ENCODE measurements at places on chromosomes 16 and 17.

GRCh38 chr17:33712120-33712519, 419.0 kb upstream of the ASIC2 start:
- no peak for DNase-seq

DNA sequence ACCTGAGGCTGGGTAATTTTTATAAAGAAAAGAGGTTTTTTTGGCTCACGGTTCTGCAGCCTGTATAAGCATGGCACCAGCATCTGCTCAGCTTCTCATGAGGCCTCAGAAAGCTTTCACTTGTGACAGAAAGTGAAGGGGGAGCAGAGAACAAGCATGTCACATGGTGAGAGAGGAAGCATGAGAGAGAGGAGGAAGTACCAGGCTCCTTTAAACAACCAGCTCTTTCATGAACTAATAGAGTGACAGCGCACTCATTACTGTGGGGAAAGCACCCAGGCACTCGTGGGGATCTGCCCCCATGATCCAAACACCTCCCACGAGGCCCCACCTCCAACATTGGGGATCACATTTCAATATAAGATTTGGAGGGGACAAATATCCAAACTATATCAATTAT, 86.8 kb downstream of the USP32 start:
- peak; percentile 41 for DNase-seq

GRCh38 chr17:16989953-16990860, 18.3 kb upstream of the TNFRSF13B start:
- peak; percentile 23 for DNase-seq

DNA sequence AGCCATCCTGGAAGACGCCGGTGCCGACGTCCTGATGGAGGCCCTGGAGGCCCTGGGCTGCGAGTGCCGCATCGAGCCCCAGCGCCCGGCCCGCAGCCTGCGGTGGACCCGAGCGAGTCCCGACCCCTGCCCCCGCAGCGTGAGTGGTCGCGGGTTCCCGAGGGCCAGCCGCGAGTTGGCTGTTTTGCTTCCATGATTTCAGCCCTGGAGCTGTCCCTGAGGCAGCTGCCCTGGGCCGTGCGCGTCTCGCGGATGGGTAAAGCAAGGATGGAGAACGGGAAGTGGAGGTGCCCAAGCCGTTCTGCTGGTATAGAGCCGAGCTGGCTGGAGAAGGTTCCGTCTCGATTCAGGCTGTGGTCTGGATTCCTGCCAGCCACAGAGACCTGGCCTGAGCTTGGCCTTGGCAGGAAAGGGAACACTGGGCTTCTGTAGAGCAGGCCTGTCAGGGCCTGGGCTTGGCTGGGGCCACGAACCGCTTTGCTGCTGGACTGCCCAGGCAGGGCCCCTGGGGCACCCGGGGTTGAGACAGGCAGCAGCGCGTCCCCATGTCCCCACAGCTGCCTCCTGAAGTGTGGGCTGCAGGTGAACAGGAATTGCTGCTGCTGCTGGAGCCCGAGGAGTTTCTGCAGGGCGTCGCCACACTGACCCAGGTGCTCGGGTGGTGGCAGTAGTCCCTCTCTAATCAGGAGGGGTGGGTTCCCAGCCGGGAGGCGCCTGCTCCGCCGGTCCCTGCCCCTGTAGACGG, 941 bp upstream of the MRPS34 start:
- DNase-seq = peak; percentile 53

DNA sequence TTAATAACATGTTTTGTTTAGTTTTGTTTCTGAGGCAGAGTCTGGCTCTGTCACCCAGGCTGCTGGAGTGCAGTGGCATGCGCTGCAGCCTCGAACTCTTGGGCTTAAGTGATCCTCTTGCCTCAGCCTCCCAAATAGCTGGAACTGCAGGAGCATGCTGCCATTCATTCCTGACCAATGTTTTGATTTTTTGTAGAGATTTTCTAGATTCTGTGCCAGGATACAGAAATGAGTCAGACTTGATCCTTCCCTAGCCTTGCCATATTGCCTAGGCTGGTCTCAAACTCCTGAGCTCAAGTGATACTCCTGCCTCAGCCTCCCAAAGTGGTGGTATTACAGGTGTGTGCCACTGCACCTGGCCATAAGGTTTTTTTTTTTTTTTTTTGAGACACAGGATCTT, 17.7 kb downstream of the TAOK1 start:
- no peak for DNase-seq

DNA sequence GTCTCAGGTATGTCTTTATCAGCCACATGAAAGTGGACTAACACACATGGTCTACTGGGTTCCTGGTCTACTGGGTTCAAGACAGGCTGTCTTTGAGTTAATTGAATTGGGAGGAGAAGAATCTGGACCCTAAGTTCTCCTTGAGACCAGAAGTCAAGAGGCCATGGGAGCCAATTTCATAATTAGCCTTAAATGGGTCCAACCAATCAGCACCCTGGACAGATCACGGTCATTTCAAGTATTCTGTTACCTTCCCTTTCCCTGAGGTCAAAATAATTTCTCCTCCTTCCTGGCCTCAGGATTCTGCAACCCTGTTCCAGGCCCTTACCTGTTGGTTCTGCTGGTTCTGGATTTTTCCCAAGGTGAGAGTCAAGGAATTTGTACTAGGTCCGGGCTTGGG, 23.8 kb downstream of the OSBPL7 start:
- no peak for DNase-seq

GRCh38 chr16:24541233-24541933, 2.0 kb downstream of the RBBP6 start:
- no peak for DNase-seq

DNA sequence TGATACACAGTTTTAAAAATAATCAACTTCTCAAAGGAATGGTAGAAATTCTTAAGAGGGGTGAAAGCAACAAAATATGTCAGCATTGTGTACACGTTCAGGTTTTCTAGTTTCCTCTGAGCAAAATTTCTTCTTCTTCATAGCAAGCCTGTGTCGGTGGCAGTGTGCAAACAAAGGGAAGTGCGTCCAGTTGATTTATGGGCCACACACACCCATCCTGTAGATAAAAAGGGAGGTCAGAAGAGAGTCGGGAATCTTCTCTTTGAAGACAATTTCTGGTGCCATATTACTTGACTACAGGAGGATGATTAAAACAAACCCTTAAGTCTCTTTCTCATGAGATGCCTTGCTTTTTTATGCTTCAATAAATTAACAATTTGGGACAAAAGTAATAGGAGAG, 484.1 kb upstream of the SALL1 start:
- DNase-seq = peak; percentile 42

GRCh38 chr17:65222214-65222738, 85.1 kb downstream of the RGS9 start:
- DNase-seq = no peak

DNA sequence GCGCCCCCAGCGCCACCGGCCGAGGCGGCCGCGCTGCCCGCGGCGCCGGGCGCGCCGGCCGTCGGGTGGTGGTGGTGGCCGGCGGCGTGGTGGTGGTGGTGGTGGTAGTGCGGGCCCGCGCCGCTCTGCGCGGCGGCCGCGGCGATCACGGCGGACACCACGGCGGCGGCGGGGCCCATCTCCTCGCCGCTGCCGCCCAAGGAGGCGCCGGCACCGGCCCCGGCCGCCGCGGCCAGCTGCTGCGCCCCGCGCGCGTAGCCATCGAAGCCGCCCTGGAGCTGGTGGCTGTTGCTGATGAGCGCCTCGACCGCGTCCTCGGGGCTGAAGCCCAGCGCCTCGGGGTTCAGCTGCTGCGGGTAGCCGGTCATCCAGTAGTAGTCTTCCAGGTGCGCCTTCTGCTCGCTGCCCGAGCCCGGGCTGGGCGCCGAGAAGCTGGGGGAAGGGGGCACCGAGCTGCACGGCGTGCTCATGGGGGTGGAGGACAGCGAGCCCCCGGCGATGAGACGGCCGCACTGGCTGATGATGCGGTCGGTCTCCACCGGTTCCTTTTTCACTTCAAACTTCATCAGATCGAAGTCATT, 1.2 kb downstream of the MAF start:
- peak; percentile 47 for DNase-seq

GRCh38 chr16:55832773-55833691, at the start of gene CES1:
Gene CES1, minus strand, starts transcription at chr16:55833096. Its CDS starts 41 bp downstream, at chr16:55833055.
- no peak for DNase-seq

DNA sequence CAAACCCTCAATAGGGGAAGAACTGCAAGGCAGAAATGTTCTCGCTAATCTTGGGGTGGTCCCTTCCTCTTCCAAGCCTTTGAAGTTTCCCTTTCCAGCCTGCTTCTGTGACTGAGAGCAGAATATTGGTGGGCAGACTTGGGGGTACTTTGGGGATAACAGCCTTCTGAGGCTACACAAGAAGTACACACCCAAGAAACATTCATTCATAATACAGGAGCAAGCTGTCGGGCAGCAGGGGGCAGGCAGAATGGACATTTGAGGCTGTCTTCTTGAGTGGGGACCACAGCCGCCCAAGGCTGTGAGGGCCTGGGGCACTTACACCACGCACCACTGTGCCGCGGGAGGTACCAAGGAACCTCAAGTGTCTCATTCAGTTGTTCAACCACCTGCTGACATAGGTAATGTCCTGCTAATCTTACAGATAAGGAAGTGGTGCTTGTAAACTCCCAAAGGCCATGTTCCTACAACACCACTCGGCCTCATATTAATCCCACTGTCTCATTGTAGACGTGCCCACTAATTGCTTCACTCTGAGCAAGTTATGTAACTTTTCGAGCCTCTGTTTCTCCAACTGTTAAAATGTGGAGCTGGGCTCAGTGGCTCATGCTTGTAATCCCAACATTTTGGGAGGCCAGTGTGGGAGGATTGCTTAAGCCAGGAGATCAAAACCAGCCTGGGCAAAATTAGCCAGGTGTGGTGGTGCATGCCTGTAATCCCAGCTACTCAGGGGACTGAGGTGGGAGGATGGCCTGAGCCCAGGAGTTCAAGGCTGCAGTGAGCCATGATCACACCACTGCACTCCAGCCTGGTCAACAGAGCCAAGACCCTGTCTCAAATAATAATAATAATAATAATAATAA, 2.5 kb upstream of the MRPS23 start:
- DNase-seq = no peak

- peak; percentile 45 for DNase-seq
Observed at GRCh38 chr17:44071772-44072171, 1.2 kb downstream of the G6PC3 start.

DNA sequence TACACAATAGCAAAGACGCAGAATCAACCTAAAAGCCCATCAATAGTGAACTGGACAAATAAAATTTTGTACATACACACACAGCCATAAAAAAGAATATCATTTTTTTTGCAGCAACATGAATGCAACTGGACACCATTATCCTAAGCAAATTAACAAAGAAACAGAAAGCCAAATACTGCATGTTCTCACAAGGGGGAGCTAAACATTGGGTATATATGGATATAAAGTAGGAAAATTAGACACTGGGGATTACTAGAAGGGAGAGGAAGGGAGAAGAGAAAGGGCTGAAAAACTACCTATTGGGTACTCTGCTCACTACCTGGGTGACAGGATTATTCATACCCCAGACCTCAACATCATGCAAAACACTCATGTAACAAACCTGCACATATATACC, 28.2 kb downstream of the ADAMTS18 start:
- DNase-seq = peak; percentile 26

DNA sequence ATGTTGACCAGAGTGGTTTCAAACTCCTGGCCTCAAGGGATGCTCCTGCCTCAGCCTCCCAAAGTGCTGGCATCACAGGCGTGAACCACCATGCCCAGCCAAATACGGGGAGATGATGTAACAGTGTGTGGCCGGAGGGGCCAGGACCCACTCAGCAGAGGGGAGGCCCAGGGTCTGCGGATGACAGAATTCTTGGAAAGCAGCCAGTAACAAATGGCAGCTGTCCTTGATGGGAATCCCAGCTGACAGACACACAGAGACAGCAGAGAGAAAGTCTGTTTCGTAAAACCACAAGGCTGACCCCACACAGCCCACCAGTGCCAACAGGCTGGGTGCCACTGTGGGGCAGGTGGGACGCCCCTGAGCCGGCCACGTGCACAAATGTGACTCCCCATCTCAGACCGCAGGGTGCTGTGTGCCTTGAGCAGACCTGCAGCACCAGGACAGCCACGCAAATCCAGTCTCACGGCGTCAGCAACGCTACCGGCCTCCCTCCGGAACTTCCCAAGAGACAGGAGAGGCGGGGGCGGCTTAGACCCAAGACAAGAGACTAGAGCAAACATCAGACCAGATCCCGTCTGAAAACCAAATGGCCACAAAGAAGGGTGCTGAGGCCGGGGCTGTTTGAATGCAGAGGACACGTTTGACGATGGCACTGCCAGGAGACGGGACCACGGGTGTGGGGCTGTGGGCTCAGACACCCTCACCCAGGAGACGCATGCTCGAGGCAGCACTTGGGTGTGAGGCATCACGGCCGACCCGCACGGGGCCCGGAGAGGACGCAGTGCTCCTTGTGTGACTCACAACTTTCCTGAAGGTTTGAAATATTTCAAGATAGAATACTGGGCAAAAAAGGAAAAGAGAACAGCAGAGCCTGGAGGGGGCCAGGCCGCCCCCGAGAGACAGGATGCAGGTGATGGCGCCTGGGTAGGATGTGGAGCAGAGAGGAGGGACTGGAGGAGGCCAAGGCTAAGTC, 24.6 kb downstream of the CTU2 start:
- peak; percentile 39 for DNase-seq

GRCh38 chr17:7289256-7290032, 5.0 kb downstream of the YBX2 start:
- DNase-seq = no peak

DNA sequence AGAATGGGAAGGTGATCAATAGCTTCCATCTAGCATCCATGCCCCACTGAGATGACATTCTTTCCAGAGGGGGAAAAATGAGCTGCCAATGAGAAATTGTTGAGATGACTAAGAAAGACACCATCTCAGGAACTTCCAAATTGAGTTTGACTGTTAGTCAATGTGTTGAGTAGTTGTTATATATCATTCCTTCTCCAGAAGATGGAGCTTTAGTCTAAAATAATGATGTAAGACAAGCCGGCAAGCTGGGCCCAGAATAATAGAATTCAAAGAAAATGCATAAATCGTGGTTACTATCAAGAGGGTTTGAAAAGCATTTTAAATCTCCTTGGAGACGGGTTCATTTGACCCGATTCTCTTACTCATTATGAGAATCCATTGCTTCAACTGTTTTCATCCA, 71.0 kb upstream of the ATF7IP2 start:
- no peak for DNase-seq

DNA sequence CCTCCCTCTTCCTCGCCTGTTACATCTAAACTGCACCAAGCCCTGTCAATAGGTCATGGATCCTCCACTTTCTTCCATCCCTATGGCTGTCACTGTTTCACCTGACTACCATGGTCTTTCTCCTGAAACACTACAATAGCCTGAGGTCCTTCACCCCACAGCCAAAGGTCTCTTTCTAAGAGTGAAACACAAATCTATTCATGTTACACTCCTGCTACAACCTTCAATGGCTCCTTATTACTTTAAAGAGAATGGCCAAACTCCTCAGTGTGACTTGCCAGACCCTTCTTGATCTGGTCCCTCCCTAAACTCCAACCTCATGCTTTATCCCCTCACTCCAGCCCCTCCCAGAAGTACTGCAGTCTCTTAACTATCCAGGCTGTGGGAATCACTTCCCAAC, 618 bp upstream of the PIK3R6 start:
- DNase-seq = no peak

DNA sequence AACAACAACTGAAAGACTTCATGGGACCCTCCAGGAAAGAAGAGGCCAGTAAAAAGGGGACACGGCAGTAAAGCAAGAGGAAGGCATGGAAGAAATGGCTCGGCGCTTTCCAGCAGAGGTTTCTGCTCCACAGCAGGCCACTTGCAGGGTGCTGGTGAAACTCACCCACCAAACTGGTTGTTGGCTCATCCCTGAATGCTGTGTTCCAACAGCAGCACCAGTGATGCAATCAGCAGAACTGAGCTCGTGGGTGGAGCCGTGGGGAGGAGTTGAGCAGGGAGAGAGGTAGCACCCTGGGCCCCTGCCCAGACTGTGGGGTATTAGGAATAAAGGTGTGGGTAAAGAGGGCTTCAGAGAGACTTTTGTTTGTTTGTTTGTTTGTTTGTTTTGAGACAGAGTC, 62.8 kb upstream of the ADCY9 start:
- DNase-seq = peak; percentile 20

Data from NCI-H69 (cell line).